ENCODE measurements at places on chromosomes 2 and 18. TPM values are rescaled to one million over a fixed set of nuclear protein-coding genes. Genes with fewer than 3 reads are reported as not detected.

DNA sequence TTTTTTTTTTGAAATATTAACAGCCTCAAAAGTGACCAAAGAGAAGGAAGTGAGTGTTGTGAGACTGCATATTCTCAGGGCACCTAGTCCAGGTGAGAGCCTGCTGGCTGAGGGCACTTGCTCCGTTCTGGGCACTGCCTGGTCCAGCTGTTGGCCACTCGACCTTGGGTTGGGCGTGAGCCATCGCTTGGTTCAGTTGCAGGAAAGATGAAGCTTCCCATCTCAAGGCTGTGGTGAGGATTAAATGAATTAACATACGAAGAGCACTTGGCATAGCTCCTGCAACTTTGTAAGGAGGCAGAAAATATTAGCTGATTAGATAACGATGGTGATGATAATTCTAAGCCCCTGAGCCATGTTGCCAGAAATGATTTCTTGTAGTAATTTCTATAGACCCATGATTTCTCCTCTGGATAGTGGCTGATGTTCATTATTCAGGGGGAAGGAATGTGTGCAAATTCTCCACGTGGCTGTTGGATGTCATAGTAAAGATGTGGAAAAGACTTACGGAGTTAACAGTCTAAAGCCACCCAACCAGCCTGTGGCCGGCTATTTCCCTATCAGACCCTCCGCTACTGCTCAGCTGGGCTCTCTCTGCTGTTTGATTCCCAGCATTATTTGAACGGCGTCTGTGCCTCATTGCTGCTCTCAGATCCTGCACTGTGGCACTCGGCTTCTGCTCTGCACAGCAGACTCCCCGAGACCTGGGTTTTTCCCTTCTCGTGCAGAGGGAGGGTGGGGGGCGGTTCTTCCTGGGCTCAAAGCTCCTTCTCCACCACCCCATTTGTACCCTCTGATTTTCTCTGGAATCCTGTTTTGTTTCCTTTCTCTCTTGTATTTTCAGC, 221.1 kb downstream of the GALR1 start:
- no peak for DNase-seq

DNA sequence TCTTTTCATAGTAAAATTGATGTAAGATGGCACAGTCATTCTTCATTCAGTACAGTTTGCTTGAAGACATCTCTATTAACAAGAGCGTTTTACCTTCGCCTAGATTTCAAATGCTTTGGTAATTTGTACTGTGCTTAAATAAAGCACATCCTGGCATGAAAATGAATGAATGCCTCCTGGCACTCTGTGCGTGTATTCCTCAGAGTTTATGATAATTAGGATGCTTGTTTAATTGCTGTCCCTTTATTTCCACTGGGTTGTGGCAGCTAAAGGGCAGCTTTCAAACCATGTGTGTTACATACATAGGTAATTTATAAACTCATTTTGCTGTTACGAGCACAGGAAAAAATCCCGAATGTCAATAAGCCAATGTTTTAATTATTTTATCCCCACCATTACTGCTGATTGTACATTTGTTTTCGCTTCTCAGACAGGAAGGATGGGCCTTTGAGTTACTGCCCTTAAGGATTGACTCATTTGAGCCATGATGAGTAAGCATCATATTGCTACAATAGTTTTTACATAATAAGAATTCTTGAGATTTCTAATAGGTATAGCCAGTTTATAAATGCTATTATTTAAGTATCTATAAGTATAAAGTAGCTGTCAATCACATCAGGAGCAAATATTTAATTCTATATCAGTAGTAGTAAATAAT, 516.5 kb downstream of the XIRP2 start:
- DNase-seq: no peak

- DNase-seq: no peak
Measured at GRCh38 chr18:28728891-28729290, 552.0 kb upstream of the CDH2 start.

DNA sequence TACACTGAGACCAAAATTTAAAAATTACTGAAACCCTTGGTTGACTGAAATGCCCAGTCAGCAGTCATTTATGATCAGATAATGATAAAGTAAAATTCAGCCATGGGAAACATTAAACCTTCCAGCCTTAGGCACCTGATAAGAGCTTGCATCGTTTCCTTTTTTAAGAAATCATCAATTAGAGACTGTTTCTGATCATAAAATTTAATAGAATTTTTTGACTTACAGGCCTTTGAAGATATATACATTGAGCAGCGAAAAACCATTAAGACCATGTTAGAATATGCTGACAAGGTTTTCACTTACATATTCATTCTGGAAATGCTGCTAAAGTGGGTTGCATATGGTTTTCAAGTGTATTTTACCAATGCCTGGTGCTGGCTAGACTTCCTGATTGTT, 99.6 kb upstream of the CSRNP3 start:
- DNase-seq: no peak

GRCh38 chr18:23433360-23433759, 19.7 kb upstream of the RIOK3 start:
- DNase-seq: no peak

DNA sequence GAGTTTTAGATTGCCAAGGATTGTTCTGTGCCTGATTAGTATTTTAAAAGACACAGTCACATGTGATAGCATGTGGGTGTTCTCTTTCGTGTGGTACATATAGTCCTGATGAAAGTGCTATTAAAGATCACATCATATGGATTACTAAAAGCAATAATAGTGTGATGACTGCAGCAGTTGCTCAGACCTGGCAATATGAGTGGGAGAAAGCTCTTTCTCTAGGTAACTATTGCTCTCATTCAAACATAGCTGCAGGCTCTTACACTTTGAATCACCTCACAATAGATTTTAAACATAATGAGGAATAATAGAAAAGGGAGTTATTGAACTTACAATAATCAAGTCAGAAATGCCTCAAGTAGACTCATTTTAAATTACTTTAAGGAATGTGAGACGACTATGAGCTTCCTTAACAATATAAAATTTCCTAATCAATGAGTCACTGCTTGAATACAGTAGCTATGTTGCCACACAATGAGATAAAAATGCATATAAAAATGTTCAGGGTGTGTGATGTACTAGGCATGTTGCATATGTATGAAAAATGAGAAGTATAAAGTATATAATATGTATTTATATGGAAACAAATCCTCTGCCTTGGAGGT, 452.1 kb downstream of the TMX3 start:
- DNase-seq: no peak

GRCh38 chr18:21099442-21099841, 12.2 kb downstream of the ROCK1 start:
- no peak for DNase-seq

- DNase-seq: no peak
Measured at GRCh38 chr2:106339609-106340008, 128.6 kb downstream of the RGPD3 start.

DNA sequence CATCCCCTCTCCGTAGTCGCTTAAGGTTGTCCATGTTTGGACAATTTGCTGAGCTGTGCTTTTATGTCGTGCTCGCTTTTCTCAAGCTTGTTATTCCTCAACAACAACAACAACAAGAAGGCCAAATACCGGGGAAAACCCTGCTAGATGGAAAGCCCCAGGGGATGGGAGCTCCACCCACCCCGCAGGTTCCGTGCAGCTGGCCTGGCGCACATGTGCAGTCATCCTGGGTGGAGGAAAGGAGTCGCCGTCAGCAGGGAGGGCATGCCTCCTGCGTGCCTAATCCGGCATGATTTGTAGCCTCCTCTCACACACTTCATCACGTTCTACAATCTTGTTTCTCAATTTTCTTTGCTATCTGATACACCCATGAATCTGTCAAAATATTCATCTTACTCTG, 87.4 kb upstream of the SALL3 start:
- DNase-seq: no peak

ABCG5 gene
- 0.91 TPM for polyA plus RNA-seq

ZNF24 gene
- 81.8 TPM for polyA plus RNA-seq

Data from renal cortex interstitium (tissue), 15 donors.